Tongue (tissue), 3 donors: ENCODE measurements at places on chromosomes 13 and 19.
A peak's percentile ranks its signal among the peaks of the same experiment; 100 is the strongest.

- peak; percentile 74 for DNase-seq
Measured at GRCh38 chr19:49403404-49404187, 15.5 kb downstream of the KASH5 start.

DNA sequence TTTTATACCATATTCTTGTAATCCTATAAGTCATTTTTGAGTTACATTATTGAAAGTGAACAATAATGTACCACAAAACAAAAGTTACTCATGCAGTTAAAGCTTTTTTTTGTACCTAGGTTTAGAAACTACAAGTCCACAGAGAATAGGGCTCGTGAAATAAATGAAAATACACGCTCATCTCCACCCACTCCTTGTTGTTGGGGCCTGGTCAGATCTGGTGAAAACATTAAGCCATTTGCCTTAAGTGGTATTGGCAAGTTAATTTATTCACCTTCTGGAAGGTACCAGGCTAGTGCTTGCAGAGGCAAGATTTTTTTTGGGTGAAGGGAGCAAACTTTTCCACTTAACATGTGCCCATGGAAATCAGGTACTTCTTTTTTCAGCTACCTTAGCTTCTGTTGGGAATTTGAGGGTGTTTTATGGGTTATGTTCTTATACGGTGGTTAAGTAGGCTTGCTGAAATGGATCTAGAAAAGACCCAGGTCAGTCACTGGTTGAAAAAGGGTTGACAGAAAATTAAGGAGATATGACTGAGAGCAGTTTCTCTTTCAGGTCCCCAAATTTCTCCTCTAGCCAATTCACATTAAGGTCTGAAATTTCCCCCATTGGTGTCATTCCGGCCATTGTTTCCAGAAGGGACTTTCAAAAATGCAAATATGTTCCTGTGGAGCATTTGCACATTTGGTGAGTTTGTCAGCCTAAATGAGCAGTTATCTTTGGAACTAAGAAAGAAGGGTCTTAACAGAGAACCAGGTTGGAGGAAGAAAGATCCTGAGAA is 143.3 kb downstream of the KCNRG start:
- no peak for DNase-seq

DNA sequence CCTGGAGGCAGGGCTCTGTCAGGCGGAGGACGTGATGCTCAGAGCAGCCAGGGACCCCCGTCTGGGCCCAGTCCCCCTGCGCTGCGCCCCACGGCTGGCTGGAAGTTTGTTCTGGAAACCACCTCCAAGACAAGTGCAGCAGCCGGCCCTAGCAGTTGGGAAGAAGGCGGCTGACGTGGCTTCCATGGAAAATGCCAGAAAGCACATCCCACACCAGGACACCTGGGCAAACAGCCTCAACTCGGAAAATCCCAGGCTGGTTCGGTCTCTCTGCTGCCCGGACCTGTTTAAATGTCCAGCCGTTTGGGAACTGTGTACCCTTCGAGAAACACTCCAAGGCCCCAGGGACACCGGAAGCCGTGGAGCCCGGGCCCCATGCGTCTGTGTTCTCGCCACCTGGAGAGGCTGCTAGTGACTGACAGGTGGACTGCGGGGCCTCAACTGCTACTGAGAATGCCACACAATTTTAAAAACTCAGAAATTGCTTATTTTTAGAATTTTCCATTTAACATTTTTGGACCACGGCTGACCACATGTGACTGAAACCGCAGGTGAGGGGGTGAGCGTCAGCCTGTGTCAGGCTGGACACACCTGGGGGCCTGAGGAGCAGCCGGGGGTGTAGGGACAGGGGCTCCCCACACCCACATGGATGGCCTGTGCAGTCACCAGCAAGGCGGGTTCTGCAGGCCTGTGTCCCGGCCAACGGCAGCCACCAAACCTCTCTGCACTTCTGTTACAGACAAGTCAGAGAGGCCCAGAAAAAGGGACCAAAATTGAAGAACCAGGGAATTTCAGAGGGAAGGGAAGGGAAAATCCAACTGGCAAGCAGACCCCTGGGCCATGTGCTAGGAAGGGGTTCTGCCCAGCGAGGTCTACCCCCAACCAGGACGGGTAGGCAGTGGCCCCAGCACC is 31.7 kb downstream of the RASA3 start:
- peak; percentile 82 for DNase-seq

GRCh38 chr19:49739933-49740332 is 23.2 kb downstream of the TSKS start:
- no peak for DNase-seq

GRCh38 chr19:2962018-2962670 is 15.2 kb upstream of the TLE6 start:
- DNase-seq: peak; percentile 96

- peak; percentile 47 for DNase-seq
Measured at GRCh38 chr19:14835011-14835410, at the start of the genes OR7A5 and OR7C1. OR7A5 (minus strand) TSS chr19:14835185; CDS start chr19:14828241, 6,944 bp downstream. OR7C1 (minus strand) TSS chr19:14835185; CDS start chr19:14800136, 35,049 bp downstream.

DNA sequence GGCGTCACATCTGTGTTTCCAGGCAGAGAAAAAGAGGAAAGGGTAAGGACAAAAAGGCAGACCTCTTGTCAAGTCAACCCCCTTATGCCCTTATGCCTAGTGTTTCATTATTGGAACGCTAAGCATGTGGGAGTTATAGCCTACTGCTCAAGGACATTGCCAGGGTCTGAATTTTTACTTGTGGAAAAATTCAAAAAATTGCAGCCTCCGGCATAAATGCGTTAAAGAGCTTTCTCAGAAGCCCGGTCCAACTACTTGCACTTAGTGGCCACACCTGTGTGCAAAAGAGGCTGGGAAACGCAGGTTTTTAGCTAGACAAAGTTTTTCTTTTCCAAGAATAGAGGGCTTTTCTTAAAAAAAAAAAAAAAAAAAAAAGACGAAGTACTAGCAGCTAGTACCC is 139.8 kb downstream of the DPF1 start:
- DNase-seq: no peak

DNA sequence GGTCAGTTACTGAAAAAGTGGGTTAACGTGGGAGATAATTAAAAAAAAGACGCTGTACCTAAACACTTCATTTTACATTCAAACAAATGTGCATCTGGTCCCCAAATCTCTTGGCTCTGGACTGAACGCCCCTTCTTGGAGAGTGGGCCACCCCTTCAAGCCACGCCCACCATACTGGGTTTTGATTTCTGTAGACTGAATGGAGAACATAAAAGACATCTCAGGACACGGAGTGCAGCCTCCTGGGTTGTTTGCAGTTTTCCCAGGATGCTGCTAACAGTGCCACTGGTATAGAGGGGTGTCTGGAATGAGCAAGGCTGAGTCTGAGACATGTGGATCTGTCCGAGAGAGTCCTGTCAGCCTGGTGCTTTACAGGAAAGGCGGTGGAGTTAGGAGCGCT is 10.6 kb downstream of the TFDP1 start:
- no peak for DNase-seq

DNA sequence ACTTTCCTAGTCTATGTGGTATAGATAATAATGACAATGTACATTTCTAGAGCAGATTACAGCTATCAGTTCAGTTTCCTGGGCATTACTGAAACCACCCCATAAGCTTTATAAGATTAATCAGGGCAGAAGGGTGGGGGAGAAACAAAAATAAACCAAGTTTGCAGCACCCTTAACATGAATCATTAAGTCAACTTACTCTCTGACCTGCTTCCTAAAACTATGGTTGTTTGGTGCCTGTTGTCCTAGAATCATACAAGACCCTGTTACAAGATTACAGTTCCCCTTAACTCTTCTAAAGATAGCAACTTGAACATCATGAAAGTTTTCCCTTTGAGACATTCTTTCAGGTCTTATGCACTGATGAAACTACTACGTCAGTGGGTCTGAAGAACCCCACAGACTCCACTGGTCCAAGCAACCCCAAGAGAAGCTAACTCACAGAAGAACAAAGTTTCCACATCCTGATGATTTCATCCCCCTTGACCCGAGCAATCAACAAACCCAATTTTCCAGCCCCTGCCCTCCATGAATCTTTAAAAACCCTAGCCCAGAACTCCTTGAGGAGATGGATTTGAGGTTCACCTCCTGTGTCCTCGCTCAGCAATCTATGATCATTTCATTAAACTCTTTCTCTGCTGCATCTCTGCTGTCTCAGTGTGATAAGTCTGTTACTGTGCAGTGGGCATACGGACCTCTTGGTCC is 336.5 kb downstream of the FOXO1 start:
- no peak for DNase-seq

DNA sequence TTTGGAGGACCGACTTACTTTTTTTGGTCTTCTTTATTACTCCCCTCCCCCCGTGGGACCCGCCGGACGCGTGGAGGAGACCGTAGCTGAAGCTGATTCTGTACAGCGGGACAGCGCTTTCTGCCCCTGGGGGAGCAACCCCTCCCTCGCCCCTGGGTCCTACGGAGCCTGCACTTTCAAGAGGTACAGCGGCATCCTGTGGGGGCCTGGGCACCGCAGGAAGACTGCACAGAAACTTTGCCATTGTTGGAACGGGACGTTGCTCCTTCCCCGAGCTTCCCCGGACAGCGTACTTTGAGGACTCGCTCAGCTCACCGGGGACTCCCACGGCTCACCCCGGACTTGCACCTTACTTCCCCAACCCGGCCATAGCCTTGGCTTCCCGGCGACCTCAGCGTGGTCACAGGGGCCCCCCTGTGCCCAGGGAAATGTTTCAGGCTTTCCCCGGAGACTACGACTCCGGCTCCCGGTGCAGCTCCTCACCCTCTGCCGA is 409 bp downstream of the FOSB start:
- no peak for DNase-seq

GRCh38 chr13:24680258-24680920 is at the start of gene ATP12A:
ATP12A (plus strand) TSS chr13:24680408; CDS start chr13:24680744, 336 bp downstream.
- no peak for DNase-seq

- DNase-seq: peak; percentile 40
Measured at GRCh38 chr19:5943045-5943444, 29.0 kb downstream of the CAPS start.

GRCh38 chr13:46025157-46025556 is 27.4 kb downstream of the ZC3H13 start:
- DNase-seq: no peak

DNA sequence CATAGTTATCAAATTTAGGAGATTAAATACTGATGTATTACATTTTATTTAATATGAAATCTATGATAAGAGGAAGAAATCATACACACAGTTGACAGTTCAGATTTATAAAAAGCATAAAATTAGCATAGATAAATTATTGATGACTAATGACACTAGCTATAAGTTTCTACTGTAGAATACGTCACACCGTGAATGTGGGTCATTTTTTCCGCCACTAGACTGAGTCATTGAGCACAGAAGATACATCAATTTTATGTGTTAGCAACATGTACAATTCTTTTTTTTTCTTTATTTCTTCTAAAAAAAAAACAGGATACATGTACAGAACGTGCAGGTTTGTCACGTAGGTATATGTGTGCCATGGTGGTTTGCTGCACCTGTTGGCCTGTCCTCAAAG is 22.2 kb downstream of the AP2S1 start:
- no peak for DNase-seq

GRCh38 chr13:37884674-37885073 is 15.1 kb upstream of the TRPC4 start:
- no peak for DNase-seq

DNA sequence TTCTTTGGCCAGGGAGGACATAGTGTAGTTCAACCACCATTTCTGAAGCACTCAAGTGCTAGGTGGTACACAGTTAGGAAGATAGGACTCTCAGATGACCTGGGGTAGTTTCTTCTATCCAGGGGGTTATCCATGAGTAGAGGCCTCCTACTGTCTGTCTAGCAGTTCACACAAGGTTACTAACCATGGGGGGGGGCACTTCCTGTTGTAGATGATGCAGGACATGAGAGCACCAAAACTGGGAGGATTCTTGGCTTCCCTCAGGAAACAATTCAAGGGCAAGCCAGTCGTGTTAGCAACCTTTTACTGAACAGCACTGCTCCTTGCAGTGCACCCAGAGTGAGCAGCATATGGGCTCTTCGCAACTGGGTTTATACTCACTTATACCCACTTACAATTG is 8.9 kb upstream of the TPP2 start:
- no peak for DNase-seq

DNA sequence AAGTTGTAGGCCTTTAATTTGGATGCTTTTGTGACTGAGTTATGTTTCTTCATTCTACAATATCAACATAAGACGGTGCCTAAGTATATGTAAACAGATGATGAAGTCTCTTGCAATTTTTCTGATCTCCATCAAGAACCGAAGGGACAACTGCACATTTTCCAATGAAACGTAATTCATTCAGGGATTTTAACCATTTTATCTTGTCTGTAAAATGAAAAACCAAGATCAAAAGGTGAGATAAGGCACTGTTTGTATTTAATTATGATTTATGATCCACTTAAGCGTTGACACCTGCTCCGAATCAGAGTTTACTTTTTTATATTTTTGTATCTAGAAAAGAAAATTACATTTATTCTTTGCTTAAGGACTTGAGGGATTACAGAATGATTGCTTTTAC is 556.8 kb upstream of the ARGLU1 start:
- no peak for DNase-seq

- peak; percentile 33 for DNase-seq
Measured at GRCh38 chr13:108496362-108497210, 132.8 kb upstream of the MYO16 start.

- DNase-seq: no peak
Measured at GRCh38 chr13:80276371-80277289, 64.3 kb downstream of the SPRY2 start.
